Fibroblast of skin of left biceps (primary cell): ENCODE measurements at places on chromosomes 6 and 20.

- no peak for DNase-seq
Measured at GRCh38 chr6:131955876-131956275, 4.7 kb upstream of the CCN2 start.

- DNase-seq = no peak
Measured at GRCh38 chr6:149211046-149211571, 106.4 kb upstream of the TAB2 start.

DNA sequence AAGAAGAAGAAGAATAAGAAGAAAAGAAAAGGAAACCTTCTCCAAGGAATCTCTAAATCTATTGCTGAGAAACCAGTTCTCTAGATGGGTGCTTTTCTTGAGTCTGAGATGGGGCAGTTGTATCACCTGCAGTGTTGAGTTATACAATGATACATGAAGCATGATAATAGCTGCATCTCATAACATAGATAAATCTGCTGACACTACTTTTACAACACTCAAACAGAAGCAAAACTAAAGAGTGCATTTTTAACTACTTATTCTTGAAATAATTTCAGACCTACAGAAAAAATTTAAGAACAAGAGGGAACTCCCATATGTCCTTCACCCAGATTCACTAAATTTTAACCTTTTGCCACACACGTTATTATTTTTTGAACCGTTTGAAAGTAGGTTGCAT, 70.3 kb downstream of the SYNJ2 start:
- DNase-seq = no peak

- DNase-seq = no peak
Measured at GRCh38 chr6:83767033-83767432, 58.1 kb upstream of the SNAP91 start.

GRCh38 chr20:20439602-20440190, 71.8 kb downstream of the INSM1 start:
- DNase-seq = no peak

DNA sequence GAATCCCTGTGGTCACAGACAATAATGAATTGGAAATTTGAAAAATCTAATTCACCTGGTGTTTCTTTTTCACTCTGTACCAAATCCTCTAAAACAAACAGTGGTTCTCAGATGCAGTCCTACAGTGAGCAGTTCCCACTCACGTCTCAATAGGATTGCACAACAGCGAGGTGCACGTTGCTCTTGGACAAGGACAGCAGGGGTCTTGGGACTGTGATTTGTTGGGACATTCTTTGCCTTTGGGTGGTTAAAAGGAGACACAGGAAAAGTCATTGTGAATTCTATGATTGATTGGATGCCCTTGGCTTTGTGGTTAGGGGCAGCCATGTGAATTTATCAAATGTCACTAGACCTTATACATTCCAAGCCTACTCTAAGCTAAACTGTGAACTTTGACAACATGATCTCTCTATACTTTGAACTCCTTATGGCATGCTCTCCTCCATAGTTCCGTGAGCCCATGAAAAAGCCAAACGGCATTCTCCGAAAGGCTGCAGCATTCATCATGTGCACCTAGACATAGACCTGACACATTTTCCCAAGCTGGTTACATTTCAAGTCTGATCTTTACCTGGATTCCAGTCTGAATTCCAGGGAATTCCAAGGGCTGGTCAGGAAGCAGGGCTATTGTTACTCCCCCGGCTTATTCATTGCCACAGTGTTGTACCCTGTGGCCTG, 647 bp downstream of the UNC93A start:
- DNase-seq = no peak

GRCh38 chr20:45338121-45339030, 9.8 kb downstream of the SDC4 start:
- no peak for DNase-seq

DNA sequence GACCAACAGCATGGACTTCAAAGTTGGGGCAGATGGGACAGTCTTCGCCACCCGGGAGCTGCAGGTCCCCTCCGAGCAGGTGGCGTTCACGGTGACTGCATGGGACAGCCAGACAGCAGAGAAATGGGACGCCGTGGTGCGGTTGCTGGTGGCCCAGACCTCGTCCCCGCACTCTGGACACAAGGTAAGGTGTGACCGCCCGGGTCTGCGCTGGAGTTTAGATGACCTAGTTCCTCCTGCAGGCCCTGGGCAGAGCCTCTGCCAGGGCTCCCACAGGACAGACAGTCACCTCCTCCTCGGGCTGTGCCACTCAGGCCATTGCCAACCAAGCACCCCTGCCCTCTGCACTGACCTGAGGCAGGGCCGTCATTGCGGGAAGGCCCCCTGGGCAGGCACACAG, 322.1 kb downstream of the TAF4 start:
- no peak for DNase-seq

- DNase-seq = no peak
Measured at GRCh38 chr20:51303731-51304670, 238.5 kb downstream of the NFATC2 start.
